NCI-H187 treated with DMSO at 0.1 percent for 48 hours (cell line): ENCODE measurements at places on chromosomes 5 and 9.

DNA sequence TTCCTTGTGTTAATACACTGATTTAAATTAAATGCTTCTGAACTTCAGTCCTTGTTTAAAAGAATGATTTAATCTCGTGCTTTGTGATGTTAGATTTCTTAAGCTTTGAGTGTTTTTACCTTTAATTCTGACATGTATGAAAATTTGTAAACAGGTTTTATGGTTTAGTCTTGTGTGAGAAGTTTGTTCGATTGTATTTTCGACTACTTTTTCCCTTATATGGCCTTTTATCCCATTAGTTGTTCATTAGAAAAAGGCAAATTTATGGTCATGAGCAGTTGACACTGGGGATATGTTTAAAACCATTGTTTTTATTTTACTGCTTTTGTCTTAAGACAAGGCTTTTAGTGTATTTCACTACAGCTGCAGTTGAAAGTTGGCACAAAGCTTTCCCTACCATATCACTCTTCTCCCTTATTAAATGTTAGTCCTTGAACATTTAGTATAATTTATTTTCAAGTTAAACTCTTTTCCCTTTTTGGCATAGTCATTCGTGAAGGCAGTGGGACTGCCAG lies 3.3 kb downstream of the UBE2R2 start:
- DNase-seq: no peak

DNA sequence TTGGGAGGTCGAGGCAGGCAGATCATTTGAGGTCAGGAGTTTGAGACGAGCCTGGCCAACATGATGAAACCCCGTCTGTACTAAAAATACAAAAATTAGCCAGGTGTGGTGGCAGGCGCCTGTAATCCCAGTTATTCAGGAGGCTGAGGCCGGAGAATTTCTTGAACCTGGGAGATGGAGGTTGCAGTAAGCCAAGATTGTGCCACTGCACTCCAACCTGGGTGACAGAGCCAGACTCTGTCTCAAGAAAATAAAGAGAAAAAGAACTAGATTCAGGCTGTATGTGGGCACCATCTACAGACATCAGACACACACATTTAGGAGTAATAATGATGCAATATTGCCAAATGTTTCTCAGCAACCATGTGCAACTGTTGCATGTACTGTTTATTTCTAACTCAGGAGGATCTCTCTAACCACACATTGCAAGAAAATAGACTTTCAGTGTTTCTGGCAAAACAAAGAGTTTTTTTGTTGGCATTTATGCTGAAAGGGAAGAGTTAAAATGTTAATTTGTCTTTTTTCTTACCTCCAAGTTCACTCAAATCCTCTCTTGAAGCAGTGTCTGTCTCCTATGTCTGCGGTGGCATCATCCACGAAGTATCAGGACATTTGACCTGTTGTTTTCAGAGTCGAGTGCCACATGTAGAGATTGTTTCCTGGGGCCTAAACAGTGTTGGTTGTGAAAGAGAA lies 5.1 kb upstream of the ORM1 start:
- no peak for DNase-seq

DNA sequence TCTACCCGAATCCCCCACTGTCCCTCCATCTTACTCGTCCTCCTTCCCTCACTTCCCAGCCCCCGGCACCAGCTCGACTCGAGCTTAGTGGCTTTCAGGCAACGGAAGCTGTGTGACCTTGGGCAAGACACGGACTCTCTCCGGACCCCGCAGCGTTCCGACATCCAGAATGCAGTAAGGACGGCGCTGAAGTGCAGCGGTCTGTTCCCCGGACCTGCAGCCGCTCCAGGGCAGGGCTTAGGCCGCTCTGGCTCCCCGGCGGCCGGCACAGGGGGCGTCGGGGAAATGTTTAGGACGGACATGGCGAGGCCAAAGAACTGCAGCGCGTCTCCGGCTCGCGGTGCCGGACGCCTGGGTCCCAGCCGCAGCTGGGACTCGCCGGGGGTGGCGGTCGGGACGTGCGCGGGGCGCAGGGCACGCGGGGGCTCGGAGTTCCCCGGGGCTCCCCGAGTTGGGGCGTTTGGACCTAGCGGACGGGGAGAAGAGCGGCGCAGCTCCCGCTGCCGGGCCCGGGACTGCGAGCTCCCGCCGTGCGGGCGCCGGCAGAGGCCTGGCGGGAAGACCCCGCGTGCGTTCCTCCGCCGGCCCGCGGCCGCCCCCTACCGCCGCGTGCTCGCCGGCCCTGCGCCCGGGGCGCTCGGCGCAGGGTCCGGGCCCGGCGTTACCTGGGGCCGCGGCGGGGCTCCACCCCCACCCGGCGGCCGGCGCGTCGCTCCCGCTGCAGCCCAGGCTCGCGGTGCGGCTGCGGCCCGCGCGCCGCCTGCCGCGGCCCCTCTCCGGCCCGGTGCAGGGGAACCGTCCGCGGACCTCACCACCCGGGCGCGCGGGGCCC lies 5.6 kb upstream of the RNF44 start:
- no peak for DNase-seq

DNA sequence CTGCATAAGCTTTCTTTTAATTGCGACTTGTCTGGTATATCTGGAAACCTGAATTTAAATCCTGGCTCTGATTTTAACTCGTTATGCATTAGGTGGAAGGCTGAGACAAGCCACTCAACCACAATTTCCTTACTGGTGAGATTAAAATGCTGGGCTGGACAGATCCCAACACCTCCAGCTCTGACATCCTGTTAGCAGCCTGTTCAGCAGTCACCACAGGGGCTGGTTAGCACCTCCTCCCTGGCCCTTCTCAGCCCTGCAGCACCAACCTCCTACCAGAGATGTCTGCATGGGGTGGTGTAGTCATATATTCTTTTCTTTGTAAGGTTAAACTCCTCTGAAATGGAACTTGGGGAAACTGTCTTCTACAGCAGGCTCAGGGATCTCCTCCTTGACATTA lies 156.5 kb upstream of the NFIL3 start:
- DNase-seq: no peak

DNA sequence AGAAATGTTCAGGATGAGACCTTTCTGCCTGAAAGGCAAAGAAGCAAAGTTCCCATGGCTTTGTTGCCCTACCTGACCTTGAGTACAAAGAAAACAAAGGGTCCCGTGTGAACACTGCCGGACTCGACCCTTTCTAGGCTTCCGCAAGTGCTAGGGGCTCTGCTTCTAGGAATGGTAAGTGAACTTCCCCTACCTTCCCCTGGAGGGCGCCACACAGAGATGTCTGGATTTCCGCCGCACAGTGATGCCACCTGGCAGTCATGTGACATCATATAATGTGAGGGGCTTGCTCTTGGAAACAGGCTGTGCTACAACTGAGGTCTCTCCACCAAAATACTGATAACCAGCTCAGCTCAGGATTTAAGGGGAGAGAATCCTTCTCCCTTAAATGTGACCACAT lies 56.6 kb downstream of the HSD17B3 start:
- no peak for DNase-seq

DNA sequence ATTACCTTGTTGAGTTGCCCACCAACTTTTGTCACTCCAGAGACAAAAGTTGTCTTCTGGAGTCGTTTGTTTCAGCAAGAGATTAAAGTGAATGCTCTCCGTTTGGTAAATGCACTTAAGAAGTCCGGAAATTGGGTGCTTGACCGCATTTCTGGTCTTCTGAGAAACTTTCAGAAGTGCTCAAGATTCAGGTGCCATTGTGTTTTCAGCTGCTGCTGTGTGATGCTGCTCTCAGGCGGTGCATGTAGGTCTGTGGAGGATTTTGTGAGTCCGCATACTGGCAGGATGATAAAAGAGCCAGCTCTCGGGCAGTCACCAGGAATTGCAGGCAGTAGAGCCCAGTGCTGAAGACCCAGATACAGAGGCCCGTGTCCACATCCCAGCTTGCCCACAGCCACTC lies 5.9 kb upstream of the NFIL3 start:
- no peak for DNase-seq

- DNase-seq: no peak
These were observed 17.1 kb downstream of the LVRN start for GRCh38 chr5:115979201-115980041.

- DNase-seq: no peak
These were observed 85.3 kb upstream of the SARDH start for GRCh38 chr9:133823189-133824105.

GRCh38 chr9:131657037-131657377 lies 82.9 kb downstream of the RAPGEF1 start:
- no peak for DNase-seq
